GM06990 (cell line): ENCODE measurements at places on chromosomes 11 and 22.

DNA sequence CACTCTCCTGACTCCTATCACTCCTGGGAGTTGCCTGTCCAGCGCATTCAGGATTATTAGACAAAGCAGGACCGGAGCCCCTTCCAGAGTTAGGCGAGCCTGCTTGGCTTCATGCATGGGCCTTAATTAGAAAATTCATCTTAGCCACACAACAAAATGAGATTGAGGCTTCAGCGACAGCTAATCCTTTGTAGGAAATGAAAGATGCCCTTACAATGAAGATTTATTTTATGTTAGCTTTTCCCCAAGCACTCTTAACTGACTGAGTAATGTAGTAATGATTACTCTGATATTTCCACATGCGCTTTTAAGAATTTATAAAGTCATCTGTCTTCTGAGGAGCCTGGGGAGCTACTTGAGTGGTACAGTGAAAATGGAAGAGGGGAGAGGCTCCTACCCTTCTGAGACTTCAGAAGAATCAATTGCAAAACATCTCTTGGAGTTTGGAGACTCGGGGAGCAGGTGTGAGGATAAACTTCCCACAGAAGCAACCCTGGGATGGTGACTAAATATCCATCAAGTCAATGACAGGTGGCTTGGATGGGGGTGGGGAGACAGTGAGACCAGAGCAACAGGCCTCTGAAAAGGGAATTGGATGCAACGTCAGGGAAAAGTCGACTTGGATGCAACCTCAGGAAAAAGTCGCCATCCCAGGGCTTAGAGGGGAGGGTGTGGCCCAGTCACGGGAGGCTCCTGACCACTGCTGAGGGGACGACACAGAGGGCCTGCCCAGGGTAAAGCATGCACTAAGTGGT is 434.5 kb upstream of the B3GAT1 start:
- DNase-seq, result no peak

- no peak for DNase-seq
Observed at GRCh38 chr11:65381716-65382032, 772 bp downstream of the SLC25A45 start.

- DNase-seq, result peak; percentile 83
Observed at GRCh38 chr22:44023404-44024287, 456 bp upstream of the PARVB start.

DNA sequence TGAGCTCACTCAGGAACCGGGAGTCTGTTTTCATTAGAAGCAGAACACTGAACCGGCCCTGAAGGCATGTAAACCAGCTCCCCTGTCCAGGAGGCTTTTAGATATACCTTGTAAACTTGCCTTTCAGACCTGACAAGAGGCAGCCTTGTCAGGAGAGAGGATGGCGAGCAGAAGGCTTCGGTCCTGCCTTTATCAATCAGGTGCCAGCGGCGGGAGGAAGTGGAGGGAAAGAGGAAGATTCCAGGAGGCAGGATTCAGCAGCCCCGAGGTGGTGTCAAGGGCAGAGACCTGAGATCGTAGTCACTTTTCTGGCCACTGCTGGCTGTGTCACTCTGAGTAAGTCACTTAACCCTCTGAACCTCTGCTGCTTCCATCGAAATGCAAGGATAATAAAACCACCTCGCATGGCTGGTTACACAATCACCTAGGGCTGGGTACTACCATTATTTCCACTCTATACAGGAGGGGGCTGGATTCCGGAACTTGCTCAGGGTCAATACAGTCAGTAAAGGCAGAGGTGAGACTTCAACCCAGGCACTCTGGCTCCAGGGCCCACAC is 181.0 kb downstream of the CHST1 start:
- no peak for DNase-seq

DNA sequence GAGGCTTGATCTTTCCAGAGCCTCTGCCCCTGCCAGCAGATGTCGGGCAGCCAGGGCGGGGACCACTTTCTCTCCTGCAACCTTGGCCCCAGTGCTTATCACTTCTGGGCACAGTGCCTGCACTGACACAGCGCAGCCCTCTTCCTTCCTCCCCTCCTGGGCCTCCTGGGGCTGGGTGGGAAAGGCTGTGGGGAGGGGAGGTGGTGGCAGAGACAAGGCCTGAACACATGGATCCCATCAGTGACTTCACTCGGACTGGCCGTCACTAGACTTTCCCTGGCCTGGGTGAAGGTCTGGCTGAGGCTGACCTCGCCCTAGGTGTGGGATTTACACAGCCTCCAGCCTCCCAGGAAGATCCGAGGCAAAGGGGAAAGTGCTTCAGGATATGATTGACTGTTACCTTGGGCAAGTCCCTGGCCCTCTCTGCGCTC is 68.1 kb downstream of the LRRC32 start:
- no peak for DNase-seq

GRCh38 chr11:36722421-36722820 is 124.4 kb upstream of the RAG2 start:
- DNase-seq, result no peak

- no peak for DNase-seq
Observed at GRCh38 chr11:74612877-74613276, 20.5 kb downstream of the POLD3 start.

- DNase-seq, result peak; percentile 20
Observed at GRCh38 chr22:22450343-22450839, 58.2 kb downstream of the ZNF280B start.

- no peak for DNase-seq
Observed at GRCh38 chr11:44226490-44226889, 83.4 kb downstream of the ALX4 start.

DNA sequence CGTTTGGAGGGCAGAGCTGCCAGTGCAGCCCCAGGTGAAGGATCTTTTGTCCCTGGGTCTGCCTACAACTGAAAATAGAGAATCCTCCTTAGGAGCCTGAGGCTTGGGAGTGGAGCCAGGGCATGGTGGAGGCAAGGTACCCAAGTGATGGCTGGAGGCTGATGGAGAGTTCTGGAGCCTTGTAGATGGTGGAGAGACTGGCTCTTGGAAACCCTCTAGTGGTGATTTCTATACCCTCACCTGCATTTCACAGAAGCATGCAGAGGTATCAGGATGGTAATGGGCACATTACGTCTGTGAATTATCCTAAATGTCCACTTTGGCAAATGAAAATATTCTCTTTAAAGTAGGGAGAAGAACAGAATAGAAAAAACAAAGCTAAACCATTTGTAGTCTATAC is 44.4 kb downstream of the INSC start:
- peak; percentile 3 for DNase-seq

DNA sequence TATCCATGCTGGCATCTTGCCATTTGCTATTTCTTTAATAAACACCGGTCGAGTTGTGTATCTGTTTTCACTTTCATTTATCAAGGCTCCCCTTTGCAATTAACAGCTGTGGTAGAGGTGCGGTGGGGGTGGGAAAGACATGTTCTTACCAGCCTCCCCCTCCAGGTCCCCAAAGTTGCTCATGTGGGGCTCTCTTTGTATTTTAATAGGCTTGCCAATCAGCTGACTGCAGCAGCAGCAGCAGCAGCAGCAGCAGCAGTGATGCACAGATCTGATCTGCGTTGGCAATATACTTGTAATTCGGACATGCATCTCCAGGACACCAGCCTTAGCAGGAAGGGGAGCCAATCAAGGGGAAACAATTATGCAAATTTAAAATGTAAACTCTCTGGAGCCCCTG is 40.3 kb upstream of the E2F8 start:
- DNase-seq, result peak; percentile 15

- DNase-seq, result no peak
Observed at GRCh38 chr11:118842369-118842768, 41.3 kb upstream of the CXCR5 start.

DNA sequence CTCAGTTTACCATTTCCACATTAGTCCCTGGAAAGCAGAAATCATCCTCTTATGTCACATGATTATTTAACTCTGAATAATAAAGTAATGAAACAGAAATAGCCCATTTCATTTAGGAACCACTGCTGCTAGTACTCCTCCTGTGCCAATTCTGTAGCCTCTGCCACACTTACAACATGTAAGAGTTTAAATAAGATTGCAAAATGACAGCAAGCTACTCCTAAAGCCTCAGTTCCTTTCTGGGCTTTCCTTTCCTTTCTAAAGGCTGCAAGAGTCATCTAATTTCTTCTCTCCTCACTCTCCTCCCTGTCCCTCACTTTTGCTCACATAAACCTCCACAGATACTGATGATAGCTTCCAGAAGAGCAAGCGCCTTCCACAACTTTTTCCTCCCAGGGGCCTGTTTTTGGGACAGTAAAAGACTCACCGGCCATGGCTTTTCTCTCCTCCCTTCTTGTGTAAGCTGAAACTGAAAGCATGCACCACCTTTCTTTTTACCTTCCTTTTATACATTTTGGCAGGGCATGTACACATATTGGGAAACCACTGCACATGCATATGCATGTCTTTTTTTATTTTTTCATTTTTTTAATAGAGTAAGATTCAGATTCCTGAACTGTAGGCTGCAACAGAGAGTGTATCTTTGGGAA is 38.5 kb downstream of the CARD18 start:
- DNase-seq, result no peak

- DNase-seq, result no peak
Observed at GRCh38 chr11:126518071-126518971, 162.8 kb downstream of the ST3GAL4 start.

DNA sequence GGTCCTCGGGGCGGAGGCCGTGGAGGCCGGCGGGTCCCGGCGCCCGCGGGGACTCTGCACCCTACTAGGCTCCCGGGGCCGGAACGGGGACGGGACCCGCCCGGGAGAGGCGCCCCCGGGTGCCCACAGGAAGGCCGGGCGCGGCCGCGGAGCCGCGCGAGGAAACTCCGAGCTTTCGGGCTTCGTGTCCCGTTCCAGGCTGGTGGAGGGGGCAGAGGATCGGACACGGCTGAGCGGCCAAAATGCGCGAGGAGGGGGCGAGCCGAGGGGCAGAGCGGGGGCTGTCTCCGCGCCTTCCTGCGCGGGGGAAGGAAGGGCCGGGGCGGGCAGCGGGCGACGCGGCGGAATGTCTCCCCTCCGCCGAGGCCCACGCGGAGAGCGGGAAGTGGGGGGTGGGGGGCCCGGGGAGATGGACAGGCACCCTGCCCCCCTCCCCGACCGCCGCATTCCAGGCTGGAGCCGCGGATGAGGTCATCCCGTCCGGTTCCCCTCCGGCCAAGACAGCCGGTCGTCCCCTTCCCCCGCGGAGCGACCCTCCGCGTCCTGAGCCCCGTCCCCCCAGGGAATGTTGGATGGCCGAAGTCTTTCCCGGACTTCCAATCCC is 430 bp downstream of the CDC42EP1 start:
- DNase-seq, result no peak

DNA sequence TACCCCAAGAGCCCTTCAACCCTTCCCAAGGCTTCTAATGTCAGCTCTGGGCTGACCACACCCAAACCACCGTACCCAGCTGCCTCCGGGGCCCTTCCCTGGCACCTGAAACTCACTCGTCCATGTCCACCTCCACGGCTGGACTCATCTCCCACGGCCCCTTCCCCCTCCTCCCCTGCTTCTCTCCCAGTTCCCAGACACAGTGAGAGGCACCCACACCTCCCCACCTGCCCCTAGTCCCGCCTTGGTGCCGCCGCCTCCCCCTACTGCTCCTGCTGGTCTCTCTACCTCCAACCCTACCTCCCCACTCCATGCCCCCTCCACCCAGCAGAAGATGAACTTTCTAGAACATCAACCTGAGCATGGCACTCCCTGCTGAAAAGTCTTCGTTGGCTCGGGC is 39.5 kb downstream of the ELFN2 start:
- DNase-seq, result no peak

DNA sequence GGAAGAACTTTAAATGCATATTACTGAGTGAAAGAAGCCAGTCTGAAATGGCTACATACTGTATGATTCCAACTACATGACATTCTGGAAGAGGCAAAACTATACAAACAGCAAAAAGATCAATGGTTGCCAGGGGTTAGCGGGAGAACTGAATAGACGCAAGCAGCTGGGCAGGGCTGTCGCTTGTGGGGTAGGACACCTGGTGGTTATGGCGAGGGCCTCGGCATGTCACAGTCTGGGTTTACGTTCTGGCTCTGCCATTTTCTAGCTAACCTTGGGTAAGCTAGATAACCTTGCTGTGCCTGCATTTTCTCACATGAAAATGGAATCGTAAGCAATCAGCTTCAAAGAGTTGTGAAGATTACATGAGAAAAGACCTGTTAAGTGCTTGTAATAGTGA is 55.2 kb upstream of the SYT13 start:
- DNase-seq, result no peak

GRCh38 chr22:46515208-46516111 is 22.0 kb downstream of the CELSR1 start:
- DNase-seq, result no peak

GRCh38 chr11:78741741-78742140 is 167.1 kb upstream of the NARS2 start:
- no peak for DNase-seq

GRCh38 chr11:119081682-119082260 is 2.9 kb upstream of the HMBS start:
- no peak for DNase-seq

DNA sequence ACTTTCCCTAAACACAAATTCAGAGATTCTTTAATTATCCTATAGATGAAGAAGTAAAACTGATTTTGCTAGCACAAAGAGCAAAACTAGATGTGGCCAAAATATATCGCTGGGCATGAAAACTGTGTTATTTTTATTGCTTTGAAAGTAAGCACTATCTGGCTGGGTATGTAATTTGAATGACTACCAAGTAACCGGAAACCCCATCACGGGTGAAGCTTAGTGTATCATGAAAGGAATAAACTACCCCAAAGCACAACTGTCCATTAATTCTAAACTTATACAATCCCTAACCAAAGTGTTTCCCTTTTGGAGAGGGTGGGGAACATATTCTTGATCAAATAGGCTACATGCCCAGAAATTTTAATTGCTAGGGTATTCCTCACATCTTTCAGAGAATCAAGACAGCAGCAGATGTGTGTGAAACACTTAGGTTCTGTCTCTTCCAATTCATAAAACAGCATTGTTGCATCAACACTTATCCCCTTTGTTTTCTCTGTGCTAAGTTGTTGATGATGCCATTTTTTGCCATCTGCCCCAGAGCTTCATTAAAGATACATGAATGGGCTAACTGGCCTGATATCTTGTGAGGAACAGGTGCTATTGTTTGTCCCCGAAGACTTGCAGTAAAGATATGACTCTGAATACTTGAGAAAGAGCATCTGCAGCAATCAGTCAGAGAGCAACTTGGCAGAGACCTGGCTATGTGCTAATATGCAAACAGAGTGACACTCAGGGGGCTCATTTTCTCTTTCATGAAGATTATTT is 238.2 kb downstream of the SOX6 start:
- DNase-seq, result no peak

- DNase-seq, result no peak
Observed at GRCh38 chr11:95325777-95326258, 94.8 kb upstream of the SESN3 start.

DNA sequence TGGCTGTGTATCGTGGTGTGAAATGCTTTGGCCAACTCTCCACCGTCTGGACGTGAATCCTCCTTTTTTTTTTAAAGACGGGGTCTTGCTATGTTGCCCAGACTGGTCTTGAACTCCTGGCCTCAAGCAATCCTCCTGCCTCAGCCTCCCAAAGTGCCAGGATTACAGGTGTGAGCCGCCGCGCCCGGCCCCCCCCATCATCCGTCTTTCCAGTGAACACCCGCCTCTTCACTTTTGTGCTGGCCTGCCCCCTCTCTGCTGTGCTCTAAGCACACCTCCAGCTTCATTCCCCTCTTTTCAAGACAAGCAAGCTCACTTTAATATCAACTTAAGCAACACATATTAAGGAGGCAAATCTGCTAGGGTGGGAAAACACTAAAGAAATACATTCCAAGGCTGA is 35.3 kb downstream of the IGSF9B start:
- no peak for DNase-seq

- no peak for DNase-seq
Observed at GRCh38 chr11:120520091-120520822, 8.7 kb downstream of the GRIK4 start.
